Effector memory CD4-positive, alpha-beta T cell (primary cell): ENCODE measurements at places on chromosomes 5 and 9.
A peak's percentile ranks its signal among the peaks of the same experiment; 100 is the strongest.

- DNase-seq, result no peak
Measured at GRCh38 chr5:38462976-38463633, 93.3 kb downstream of the LIFR start.

GRCh38 chr5:169268019-169268418, 32.9 kb downstream of the SLIT3 start:
- DNase-seq, result no peak

DNA sequence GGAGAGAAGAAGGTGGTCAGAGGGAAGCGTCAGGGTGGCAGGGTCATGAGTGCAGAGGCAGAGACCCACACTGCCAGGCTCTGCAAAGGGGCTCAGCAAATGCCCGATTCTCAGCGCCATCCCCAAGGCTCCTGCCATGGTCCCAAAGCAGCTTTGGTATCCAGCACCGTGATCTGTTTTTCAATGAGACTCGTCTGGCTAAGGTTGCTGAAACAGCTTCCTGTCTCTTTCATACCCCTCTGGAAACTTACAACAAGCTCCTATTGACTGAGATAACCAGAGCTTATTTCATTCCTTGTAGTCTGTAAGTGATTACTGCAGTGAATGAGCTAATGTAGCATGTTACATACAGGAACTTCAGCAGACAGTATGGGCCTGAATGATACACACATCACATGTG, 568.6 kb upstream of the DAP start:
- DNase-seq, result no peak

- DNase-seq, result no peak
Measured at GRCh38 chr5:135242866-135243555, 156.0 kb downstream of the MACROH2A1 start.

DNA sequence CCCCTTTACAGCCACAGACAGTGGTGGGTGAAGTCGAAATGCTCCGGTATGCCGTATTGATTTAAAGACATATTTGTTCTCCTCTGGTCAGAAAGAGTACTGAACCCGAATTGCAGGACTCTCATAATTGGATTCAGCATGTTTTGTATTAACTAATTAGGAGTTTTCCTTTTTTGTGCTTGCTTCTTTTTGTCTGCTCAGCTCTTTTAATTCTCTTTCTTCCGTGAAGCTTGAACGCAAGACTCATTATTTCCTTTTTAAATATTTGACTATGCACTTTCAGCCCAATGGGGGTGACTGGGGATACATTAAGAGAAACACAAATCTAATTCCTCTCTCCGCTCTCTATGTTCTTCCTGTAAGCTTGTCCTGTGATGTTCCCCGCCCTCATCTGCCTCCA, 246.6 kb upstream of the IRX2 start:
- no peak for DNase-seq

- no peak for DNase-seq
Measured at GRCh38 chr5:170576602-170577535, 73.0 kb downstream of the KCNIP1 start.

DNA sequence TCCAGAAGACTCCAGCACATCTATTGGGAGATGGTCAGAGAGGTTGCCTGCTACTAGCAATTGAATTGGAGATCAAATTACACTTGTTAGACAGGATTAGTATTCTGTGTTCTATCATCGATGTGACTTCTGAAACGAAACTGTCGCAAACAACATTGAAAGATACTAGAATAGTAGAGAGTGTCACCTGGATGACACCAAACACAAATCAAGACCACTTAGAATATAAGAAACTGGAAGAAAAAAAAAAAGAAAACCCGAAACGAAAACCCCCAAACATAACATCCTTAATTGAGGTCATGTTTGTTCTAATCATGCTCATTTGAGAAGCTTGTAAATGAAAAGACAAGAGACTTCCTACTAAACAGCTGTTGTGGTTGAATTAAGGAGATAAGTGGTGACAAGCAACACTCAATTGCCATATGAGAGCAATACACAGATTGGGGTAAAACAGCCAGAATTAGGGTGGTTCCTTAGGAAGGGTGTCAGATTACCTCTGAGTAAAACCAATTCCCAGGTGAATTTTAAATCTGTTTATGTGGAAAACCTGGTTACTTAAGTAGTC, 97.6 kb downstream of the BASP1 start:
- DNase-seq, result no peak

- peak; percentile 18 for DNase-seq
Measured at GRCh38 chr5:170330568-170331054, 33.0 kb upstream of the LCP2 start.

DNA sequence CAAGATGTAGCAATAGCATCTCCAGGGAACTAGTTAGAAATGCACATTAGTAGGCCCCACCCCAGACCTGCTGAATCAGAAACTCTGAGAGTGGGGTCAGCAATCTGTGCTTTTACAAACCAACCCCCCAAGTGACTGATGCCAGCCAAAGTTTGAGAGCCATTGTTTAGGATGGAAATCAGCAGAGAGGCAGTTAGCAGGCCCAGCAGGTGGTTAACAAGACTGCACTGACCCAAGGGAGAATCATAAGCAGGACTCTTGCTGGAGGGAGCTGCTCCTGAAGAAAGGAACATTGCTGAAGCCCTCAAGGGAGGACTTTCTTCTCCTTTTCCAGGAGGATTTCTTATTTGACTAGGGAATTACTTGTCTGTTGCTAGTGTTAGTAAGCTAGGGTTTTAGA, 74.2 kb upstream of the SLC12A2 start:
- DNase-seq, result no peak

GRCh38 chr5:155878991-155879575, 447.9 kb upstream of the SGCD start:
- DNase-seq, result no peak

- DNase-seq, result no peak
Measured at GRCh38 chr9:91536211-91536691, 112.6 kb upstream of the NFIL3 start.

- DNase-seq, result no peak
Measured at GRCh38 chr9:126975327-126976220, 61.0 kb downstream of the RALGPS1 start.

GRCh38 chr9:16309082-16309468, 561.4 kb downstream of the BNC2 start:
- no peak for DNase-seq

GRCh38 chr5:117982691-117983090, 1005.7 kb downstream of the DTWD2 start:
- no peak for DNase-seq

- DNase-seq, result no peak
Measured at GRCh38 chr9:68896486-68896885, 117.4 kb downstream of the PRKACG start.
